Foreskin keratinocyte (primary cell): ENCODE measurements at places on chromosomes 3 and 15.

DNA sequence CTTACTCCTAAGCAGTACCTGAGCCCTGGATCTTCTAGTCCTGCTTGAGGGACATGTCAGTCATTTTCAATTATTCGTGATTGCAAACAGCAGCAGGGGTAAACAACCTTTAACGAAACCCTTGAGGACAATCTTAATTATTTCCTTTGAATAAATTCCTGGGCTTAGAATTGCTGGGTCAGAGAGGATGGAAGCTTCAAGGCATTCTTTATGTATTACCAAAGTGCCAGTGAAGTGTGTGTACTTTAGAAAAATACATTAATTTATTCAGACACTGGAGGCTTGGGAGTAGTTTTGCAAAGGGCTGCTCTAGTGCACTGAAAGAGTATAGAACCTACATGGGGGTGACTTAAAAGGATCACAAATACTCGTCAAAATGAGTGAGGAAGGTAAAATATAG lies 280.8 kb upstream of the LRRFIP2 start:
- DNase-seq: no peak

DNA sequence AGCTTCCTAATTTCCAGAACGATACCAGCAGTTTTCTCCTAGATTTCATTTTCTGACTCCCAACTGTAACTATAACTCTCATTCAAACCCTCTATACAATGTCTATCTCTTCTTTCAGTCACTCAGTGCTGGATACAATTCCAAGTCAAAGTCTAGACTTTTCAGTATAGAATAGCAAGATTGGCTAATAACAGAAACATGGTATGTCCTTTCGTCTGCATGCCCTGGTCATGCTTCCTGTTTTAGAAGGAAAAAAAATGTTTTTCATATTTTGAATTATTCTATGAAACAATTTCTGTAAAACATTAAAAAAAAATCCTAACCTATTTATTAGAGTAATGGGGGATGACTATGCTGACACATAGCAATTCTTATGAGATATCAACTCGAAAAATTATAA lies 180.0 kb downstream of the KCNAB1 start:
- no peak for DNase-seq

DNA sequence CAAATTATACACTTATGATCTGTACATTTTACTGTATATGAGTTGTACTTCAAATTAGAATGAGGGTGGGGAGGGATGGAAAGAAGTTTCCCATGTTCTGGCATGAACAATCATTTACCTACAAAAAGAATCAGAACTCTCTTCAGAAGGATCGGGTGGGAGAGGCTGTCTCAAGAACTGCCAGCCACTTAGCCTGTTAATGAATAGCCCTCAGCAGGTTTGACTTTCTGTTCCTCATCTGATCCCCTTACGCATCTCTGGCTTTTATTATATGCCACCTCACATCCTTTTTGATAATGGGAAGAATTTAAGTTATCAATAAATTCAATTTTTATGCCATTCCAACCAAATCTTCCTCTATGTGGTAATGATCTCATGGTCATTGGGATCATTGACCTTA lies 168.3 kb upstream of the TGFBR2 start:
- DNase-seq: no peak

DNA sequence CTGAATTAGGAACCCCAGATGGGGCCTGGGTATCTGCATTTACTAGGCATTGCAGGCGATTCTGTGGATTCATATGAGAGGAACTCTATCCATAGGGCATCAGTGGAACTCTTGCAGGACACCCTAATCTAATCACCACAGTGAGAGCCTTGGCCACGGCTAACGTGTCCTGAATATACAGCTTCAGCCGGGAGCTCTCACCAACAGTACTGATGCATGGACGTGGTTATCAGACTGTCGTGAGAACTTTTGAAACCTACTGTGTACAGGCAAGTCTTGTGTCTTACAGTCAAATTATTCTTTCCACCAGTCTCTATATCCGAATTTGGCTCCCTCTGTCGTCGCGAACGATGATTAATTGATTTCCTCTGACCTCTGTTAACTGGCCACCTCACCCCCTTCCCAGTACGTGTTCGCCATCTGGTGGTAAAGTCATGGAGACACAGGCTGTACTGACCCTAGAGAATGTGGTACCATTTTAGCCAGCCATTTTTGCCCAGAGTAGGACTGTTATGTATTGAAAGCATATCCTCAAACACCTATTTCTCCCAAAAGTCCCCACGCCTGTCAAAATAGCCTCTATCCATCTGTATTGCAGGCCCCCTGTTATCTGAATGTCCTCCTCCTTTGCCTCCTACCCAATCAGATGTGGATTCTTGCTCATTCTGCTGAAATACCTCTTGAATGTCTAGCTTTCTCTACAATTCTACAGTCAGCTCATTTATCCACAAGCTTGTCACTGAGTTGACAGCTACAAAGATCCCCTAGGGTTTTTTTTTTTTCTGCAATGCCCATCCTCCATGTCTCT lies 39.7 kb downstream of the GLDN start:
- DNase-seq: no peak

DNA sequence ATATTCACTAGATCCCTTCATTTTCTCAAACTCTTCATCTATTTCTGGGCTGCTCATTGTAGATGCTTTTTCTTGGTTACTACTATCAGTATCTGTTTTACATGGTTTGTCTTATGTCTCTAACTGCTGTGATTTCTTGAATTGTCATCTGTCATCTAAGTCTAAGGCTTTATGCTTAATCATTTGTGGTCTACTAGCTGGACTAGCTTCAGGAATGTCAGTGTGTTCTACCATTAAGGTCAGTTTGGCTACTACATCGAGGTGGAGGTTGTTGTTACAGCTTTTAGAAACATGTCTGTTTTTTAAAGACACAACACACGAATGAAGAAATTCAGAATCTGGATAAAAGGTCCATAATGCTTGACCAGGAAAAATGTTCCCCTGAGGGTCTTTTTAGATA lies 82.2 kb downstream of the ABI3BP start:
- DNase-seq: no peak

- no peak for DNase-seq
Observed at GRCh38 chr3:66597308-66597863, 96.6 kb upstream of the LRIG1 start.

DNA sequence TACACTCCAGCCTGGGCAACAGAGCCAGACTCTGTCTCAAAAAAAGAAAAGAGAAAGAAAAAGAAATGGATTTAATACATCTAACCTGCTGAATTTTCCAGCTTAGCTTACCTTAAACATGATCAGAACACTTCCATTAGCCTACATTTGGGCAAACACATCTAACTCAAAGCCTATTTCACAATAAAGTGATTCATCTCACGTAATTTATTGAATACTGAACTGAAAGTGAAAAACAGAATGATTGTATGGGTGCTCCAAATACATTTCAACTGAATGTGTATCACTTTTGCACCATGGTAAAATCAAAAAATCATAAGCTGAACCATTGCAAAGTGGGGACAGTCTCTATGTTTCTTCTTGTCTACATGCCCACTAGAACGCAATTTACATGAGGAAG lies 9.0 kb downstream of the PIK3R4 start:
- no peak for DNase-seq

- no peak for DNase-seq
Observed at GRCh38 chr3:33171580-33171979, 47.0 kb downstream of the SUSD5 start.

GRCh38 chr3:196966526-196967401 lies 1.9 kb downstream of the PIGZ start:
- no peak for DNase-seq

DNA sequence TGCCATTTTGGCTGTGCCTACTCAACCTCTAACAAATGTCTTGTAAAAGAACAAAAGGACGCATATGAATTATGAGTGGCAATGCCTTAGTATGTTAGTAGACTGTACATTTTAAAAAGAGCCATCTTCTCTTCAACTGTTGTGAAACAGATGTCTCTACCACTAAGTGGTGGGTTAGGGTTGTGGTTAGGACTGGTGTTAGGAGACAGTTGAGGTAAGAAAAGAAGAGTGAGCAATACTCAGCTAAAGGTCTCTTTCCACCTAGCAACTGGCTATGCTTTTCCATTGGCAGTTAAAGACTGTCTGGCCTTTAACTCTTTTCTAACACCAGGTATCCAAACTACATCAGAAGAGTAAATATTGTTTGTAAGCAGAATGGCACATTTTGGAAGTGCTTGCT lies 221.7 kb upstream of the TBC1D5 start:
- DNase-seq: no peak

DNA sequence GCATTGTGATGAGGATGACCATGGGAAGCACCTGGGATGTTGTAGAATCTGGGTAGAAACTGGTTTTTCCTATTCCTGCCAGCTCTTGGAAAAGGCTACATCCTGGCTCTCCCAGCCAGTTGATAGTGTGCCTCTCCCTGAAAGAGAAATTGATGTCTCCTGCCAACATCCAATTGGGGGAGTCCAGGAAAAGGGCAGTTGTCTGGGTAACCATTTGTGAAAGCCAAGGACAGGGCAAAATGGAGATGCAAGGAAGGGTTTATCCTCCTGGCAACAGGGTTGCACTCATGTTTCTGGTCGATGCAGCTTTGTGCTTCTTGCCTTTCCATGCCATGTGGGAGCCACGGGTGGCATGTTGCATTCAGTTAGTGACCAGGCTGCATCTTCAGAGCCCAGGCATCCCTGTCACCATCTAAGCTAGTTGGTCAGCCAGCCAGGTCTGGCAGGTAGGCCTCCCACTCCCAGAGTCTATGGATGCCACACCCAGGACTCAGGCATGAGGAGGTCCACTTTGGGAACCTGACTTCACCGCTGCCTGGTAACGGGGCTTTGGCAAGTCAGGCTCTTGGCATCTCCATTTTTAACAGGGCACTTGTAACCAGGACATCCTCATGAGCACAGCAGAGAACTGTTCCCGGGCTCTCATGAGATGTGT lies 153.5 kb downstream of the DNAJB8 start:
- no peak for DNase-seq

GRCh38 chr3:14740983-14741382 lies 66.0 kb downstream of the C3orf20 start:
- DNase-seq: no peak

DNA sequence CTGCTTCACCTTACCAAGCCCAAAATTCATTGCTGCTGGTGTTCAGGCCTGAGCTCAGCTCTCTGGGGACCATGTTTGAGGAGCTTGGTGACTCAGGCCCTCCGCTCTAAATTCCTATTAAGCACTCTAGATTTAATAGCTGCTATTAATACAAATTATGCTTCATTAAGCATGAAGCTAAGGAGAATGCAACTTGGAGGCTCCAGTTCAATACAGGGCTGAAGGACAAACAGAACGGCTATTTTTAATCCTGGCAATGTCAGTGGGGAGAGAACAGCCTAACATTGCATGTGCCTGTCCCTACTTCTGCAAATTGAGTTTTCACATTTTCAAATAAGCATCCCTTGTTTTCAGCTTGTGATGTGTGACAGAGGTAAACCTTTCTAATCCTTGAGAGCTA lies 80.1 kb upstream of the TRIM42 start:
- DNase-seq: no peak

DNA sequence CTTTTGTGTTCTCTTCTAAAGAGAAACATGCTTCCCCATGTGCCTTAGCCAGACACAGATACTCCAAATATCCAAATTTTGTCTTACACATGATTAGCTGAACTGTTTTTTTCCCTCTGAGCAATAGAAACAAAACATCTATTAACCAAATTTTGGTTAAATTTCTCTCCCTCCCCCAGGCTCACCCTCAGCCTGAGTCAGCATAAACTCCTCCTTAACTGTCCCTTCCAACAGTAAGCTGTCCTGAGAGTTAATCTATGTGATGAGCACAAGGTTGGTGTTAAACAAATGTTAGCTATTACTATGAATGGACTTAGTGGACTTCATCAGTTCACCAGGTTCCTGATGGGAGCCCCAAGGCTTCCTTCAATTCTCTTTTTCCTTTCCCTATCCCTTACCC lies 108.5 kb downstream of the RSL24D1 start:
- no peak for DNase-seq

DNA sequence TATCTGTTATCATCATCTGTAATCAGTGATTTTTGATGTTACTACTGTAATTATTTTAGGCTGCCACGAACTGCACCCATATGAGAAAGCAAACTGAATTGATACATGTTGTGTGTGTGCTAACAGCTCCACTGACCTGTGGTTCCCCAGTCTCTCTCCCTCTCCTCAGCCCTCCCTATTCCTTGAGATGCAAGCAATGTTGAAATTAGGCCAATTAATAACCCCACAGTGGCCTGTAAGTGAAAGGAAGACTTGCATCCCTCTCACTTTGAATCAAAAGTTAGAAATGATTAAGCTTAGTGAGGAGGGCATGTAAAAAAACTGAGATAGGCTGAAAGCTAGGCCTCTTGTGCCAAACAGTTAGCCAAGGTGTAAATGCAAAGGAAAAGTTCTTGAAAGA lies 218.6 kb upstream of the LRRFIP2 start:
- no peak for DNase-seq

DNA sequence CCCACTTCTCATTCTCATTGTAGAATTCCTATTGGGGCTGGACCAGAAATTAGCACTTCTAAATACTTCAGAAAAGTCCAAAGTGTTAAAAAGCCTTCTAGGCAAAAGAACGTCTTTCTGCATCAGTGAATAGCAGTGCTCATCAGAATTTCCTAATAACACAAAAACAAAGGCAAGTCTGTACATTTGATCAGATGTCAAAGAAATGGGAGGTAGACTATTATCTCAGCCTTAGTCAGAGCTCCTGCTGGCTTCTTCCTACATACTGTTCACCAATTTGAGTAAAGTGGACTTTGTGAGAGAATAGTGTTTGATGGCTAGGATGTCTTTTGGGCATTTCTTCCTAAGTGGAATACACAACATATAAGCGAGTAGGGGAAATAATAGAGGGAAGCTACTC lies 48.7 kb downstream of the FOXB1 start:
- peak; percentile 83 for DNase-seq

DNA sequence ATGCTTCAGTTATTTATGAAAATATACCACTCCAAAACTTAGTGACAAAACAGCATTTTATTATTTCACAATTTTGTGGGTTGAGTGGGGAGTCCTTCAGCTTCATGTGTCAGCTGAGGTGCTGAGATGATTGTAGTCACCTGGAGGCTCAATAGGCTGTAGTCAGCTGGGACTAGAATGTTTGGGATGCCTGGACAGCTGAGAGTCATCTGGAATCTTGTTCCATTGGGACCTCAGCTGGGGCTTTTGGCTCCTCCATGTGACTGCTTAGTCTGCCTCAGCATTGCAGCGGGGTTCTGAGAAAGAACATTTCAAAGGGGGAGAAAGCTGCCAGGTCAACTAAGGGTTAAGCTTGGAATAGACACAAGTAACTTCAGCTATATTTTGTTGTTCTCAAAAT lies 13.4 kb downstream of the STT3B start:
- no peak for DNase-seq

DNA sequence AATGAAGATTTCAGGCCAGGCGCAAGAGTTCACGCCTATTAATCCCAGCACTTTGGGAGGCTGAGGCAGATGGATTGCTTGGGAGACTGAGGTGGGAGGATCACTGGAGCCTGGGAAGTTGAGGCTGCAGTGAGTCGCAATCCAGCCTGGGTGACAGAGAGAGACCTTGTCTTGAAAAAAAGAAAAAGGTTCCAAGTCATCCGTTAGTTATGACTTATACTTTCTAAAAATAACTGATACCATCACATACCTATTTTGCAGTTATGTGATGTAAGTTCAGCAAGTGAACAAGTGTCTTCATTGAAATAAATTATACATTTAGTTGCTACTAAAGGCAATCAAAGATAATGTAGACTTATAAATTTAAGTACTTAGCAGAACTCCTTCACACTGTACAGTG lies 22.1 kb downstream of the CLPX start:
- DNase-seq: no peak
